Activated effector memory CD4-positive, alpha-beta T cell treated with Interleukin-2 at 50 U/mL for 16 hours (primary cell): ENCODE measurements at places on chromosomes 7 and 10.

GRCh38 chr7:128986609-128987008 lies 48.9 kb downstream of the IRF5 start:
- DNase-seq = no peak

GRCh38 chr7:21884496-21884895 lies 61.2 kb downstream of the CDCA7L start:
- no peak for DNase-seq

GRCh38 chr7:50306494-50307367 lies 2.2 kb downstream of the IKZF1 start:
- no peak for DNase-seq

- DNase-seq = no peak
Observed at GRCh38 chr7:46810986-46811385, 770.9 kb downstream of the TNS3 start.

GRCh38 chr7:33824911-33825459 lies 80.4 kb upstream of the BMPER start:
- DNase-seq = no peak

DNA sequence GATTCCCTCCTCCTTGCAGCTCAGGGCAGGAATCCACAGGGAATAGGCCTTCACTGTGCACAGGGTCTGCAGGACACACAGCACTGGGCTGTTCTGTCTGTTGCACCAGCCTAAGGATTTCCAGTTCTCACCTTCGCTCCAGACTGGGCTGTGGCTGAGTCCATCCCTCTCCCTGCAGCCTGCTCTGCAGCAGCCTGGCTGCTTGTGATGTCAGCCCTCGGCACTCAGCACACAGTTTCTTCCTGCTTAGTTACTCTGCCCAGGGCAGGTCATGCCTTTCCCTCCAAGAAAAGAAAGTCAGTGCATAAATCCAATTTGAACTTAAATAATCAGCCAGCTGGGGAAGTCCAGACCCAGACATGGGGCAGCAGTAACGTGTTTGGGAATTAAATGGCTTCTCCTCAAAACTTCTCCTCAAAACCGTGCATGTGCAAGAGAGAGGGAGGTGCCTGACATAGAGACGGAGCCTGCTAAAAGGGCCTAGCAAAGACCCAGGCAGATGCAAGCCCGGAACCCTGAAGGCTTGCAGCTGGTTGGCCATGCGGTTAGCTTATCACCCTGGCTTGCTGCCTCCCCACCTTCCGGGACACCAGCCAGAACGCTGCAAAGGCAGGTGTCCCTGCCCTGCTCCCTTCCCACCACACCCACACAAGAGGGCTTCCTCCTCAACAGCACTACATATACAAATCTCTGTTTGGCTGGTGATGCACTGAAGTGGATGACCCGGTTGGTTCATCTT lies 10.9 kb upstream of the GDF2 start:
- DNase-seq = peak; percentile 56

DNA sequence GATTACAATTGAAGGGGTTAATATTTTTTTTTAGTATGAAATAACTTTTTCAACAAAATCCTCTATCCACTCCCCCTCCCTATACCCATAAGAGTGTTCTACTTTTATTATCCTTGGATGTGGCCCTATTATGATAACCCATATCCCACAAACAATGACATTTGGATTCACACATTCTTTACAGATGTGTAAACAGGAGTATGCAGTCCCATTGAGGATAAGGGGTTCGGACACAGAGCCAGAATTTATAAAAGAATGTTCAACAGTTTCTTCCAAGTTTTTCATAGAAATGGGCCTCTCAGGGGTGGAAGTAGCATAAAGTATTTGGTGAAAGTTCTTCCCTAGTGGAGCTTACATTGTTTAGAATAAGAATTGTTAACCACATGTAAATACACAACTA lies 16.1 kb upstream of the PCLO start:
- no peak for DNase-seq

DNA sequence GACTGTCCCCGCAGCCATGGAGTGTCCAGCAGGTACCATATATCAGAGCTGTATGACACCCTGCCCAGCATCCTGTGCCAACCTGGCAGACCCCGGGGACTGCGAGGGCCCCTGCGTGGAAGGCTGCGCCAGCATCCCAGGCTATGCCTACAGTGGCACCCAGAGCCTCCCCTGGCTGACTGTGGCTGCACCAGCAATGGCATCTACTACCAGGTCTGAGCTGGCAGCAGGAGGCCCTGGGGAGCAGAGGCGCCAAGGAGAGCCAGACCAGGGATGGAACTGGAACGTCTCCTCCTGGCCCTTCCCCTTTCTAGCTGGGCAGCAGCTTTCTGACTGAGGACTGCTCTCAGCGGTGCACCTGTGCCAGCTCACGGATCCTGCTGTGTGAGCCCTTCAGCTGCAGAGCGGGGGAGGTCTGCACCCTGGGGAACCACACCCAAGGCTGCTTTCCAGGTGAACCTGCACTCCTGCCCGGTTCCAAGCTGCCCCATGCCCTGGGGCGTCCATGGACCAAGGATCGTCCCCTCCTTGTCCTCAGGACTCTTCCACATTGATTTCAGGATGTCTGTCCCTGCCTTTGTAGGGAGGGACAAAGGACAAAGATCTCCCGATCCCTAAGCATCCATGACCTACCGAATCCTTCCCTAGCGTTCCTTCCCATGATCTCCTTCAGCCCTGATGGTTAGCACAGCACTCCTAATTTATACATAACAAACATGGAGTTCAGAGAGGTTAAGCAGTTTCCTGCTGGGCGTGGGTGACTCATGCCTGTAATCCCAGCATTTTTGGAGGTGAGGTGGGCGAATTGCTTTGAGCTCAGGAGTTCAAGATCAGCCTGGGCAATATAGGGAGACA lies 33.3 kb downstream of the EPHB4 start:
- no peak for DNase-seq
